ENCODE measurements at places on chromosomes 1 and 21.
A peak's percentile ranks its signal among the peaks of the same experiment; 100 is the strongest.

DNA sequence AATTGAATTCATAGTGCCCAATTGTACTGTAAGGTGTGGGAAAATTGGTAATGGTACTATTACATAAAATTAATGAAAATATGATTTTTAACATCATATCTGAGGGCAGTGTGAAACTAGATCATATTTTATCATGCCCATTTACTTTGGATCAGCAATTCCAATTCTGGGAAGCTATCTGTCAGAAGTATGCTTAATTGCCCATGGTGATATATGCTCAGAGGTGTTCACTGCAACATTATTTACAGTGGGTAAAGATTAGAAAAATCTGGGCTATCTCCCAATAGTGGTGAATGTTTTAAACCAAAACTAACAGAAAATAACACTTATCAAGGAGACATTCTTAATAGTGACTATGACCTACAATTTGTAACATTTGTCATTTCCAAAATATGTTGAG, 1260.0 kb downstream of the BRINP3 start:
- DNase-seq, result no peak

DNA sequence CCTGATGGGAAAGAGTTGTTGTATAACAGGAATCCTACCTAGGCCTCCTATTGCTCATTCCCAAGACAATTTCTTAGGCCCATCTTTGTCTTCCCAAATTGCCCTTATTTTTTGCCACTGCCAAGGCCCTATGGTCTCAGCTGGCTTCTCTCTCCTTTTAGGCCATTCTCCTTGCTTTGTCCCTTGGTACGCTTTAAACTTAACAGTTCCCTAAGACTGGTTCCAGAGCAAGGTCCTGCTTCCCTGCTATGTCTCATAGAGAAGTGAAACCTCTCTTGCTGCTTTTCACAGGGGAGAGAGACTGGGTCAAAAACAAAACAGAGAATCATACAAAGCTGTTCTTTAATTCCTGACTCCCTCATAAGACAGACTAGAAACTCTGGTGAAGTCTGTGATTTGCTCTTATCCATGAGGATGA, 77.1 kb downstream of the XCL2 start:
- DNase-seq, result no peak

DNA sequence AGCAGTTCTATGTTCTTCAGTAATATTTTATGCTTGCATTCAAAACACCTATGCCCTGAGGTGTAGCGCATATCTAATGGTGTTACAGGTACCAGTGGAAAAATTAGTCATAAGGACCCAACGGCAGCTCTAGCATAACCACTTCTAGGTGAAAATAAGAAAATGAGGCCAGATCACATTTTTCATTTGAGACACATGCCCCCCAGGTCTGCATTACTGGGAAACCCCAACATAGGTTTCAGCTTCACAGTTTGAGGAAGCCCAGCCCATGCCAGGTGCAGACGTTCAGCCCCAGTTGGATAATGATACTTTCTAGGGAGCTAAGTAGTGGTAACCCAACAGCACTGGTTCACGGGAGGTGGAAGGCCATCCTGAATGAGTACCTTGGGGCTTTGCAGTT, 129.8 kb downstream of the CNIH3 start:
- no peak for DNase-seq

- peak; percentile 44 for DNase-seq
Measured at GRCh38 chr1:53174971-53175913, 21.4 kb upstream of the CPT2 start.

- DNase-seq, result no peak
Measured at GRCh38 chr1:94817712-94818111, 2.4 kb upstream of the SLC44A3 start.

- no peak for DNase-seq
Measured at GRCh38 chr1:18583326-18583941, 47.2 kb upstream of the PAX7 start.

DNA sequence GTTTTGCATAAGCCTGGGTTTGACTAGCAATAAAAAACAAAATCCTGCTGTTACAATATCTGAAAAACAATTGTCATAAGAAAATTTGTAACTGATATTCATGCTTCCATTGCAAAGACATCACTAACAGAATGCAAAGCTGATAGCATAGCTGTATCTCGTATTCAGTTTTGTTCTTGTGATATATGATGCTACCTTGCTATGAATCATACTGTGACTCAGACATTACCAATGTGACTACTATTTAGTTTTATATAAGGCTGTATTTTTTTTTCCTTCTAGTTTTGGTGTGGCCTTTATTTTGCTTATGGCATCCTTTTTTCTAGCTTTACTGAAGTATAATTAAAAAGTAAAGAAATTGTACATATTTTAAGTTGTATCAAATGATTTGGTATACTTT, 1381.8 kb downstream of the MRPL39 start:
- DNase-seq, result peak; percentile 71

- DNase-seq, result peak; percentile 94
Measured at GRCh38 chr1:219088778-219089557, 84.7 kb upstream of the LYPLAL1 start.

GRCh38 chr1:202439308-202439707, 90.8 kb downstream of the PPP1R12B start:
- no peak for DNase-seq

GRCh38 chr1:203308923-203309331, 3.6 kb downstream of the BTG2 start:
- no peak for DNase-seq

All from fibroblast of skin of right biceps (primary cell).